ENCODE measurements at places on chromosomes 2 and 18.

DNA sequence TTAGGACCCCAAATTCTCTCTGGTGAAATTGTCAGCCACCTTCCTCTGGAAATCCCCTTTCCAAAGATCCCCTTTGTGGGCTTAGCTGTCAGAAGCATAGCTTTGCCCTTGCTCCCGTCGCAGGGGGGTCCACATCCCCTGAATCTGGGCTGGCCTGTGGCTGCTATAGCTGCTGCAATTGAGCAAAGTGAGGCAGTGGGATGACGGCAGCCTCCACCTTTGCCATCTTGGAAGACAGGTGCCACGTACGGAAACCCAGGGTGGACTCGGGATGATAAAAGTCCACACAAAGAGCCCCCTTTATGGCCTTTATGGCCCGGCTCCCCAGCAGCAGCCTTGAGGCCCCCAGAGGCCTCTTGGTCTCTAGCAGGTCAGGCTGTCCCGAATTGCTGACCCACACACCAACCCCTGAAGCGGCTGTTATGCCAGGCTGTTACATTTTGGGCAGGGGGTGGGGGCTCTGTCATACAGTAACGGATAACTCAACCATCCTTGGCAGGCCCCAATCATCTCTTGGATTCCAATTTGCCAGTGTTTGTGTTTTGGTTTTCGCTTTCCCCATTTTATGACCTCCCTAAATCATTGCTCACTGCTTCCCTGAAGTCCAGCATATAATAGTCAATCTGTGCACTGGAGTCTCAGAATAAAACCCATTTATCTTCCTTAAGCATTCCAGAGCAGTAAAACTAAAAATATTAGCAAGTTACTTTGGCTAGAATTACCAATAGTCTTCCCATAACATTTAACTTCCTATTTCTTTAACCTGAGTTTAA, 33.2 kb upstream of the ID2 start:
- no peak for DNase-seq

DNA sequence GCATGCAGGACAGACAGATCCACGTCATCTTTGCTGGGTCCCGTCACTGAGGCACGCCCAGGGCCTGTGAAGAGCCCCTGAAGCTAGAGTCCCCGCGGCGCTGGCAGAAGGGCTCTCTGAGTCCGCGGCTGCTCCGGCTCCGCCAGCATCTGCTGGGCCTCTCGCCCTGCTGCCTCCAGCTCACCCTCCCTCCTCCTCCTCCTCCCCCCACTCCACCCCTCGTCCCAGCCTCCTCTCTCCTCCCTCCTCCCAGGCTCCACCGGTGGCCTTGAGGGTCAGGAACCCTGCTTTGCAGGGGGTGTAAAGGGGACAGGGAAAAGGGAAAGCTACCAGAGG, at the start of gene TNS1:
TSS of gene TNS1 (minus strand) at position 151 of the 336 bp plus-strand sequence. CDS start at position 28, 123 bp downstream.
- DNase-seq: no peak

- no peak for DNase-seq
These were observed 108.4 kb upstream of the SNTG2 start for GRCh38 chr2:842151-842803.

GRCh38 chr18:54736981-54737380, 91.3 kb upstream of the RAB27B start:
- DNase-seq: no peak

DNA sequence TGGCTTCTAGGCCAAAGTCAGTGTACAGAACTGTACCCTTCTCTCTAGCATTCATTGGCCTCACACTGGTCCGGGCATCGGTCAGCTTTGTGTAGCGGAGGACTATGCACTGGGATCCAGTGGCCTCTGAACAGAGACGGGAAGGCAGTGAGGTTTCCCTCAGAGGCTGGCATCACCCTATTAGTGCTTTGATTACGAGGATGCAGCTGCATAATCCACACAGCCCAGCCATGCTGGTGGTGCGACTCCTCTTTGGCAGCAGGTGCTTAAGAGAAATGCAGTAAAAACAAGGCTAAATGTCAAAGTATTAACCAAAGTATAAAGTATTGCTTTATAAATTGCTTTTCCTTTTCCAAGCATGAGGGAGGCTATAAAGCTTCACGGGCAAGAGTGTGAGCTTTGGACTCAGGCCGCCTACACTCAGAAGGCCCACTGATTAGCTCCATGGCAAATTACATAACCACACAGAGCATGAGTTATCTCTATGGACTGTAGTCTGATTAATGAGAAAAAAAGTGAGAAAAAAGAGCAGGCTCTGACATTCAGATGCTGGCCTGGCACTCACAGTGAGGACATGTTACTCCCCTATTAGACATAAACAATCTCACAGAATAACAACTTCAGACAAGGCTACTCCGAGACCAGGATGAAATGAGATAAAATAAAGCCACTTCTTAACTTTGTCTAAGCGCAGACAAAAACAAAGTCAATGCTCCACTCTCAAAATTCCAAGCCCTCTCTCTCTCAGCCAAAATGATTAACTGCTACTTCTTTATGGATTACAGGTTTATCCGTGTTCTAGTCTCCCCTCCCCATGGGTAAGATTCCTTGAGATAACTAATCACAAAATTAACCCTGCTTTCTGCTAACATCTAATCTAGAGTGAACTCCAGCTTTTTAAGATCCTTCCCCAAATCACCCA, 6.4 kb upstream of the CRYGC start:
- no peak for DNase-seq

All from NCI-H774 (cell line).